Hindlimb muscle (tissue), 1 donor: ENCODE measurements at places on chromosomes 4 and X.
A peak's percentile ranks its signal among the peaks of the same experiment; 100 is the strongest.

DNA sequence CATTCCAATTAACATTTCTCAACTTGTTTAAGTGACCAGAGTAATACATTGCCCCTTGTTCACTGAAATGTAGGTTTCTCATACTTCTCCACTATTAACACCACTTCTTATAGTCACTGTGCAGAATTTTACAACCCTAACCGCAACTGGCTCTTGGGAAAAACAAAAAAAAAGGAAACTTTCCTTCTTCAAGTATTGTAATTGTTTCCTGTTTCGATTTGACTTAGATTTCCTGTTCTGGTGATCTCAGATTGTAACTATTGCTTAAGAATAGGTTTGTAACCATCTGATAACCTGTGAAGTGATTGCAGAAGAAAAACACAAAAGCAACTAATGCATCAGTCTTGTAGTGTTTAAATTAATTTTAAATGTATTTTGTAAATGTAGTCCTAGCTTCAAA is 594.7 kb upstream of the GALNT7 start:
- DNase-seq, result no peak

GRCh38 chr4:138308356-138308755 is 66.2 kb upstream of the SLC7A11 start:
- DNase-seq, result no peak

- no peak for DNase-seq
These were observed 134.4 kb downstream of the AFF1 start for GRCh38 chr4:87069037-87069742.

DNA sequence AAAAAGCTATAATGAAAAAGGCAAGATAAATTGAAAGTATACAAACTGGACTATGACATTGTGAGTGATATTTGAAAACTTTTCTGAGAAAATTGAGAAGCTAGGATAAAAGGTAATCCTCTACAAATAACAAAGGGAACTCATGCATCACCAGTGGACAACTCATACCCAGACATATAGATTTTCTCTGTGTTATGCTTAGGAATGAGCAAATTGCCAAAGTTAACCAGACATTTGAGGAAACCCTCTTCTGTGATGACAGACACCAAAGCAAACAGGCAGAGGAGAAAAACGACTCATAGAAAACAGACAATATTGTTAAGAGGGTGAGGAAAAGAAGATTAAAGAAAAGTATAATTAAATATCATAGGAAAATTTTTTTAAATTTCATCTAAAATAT is 186.5 kb downstream of the MAB21L2 start:
- no peak for DNase-seq

DNA sequence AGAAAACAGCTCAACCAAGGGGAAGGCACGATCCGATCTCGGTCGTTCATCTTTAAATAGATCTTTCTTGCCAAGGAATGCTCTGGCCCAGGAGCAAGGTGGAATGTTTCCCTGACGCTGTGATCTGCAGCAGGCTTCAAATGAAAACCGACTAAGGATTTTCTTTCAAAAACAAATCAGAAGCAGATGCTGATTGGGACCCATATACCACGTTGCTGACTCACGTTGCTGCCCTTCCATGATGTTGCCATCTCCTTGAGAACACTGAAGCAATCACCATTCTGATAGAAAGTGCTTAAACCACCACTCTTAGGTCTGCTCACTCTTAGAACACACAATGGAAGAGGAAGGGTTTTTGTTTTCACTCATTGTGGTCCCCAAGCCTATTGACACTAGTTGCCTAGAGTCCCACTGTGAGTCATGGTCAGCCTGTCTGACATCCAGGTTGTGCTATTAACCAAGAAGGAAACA is 26.1 kb downstream of the LAMTOR3 start:
- DNase-seq, result peak; percentile 17

- DNase-seq, result no peak
These were observed 155.0 kb downstream of the AMMECR1 start for GRCh38 chrX:110162867-110163266.

- no peak for DNase-seq
These were observed 54.4 kb upstream of the HS3ST1 start for GRCh38 chr4:11483046-11483445.

- peak; percentile 40 for DNase-seq
These were observed 9.6 kb upstream of the TMA16 start for GRCh38 chr4:163484906-163485305.

GRCh38 chr4:40858962-40859361 is 109.2 kb downstream of the NSUN7 start:
- DNase-seq, result no peak

DNA sequence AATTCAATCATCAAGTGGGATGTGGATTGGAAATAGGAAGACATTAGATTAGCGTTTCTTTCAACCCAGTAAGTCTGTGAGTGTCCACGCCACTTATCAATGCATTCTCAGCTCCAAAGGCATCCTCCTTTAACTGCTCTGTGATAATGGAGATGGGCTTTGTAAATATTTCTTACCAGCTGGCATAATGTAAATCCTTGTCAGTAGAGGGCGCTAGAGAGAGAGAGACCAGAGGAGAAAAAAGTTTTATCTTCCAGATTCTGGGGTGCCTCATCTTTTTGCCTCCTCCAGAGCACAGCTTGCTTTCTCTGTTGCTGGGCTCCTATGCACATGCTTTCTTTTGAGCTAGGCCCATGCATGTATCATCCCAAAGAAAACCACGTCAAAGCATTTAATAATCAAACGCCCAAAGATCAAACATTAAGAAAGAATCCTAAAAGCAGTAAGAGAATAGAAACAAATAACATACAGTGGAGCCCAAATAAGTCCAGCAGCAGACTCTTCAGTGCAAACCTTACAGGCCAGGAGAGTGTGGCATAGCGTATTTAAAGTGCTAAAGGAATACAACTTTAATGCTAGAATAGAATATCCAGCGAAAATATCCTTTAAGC is 9.6 kb upstream of the MTMR1 start:
- DNase-seq, result no peak

GRCh38 chr4:100826808-100827548 is 309.2 kb upstream of the EMCN start:
- DNase-seq, result no peak

DNA sequence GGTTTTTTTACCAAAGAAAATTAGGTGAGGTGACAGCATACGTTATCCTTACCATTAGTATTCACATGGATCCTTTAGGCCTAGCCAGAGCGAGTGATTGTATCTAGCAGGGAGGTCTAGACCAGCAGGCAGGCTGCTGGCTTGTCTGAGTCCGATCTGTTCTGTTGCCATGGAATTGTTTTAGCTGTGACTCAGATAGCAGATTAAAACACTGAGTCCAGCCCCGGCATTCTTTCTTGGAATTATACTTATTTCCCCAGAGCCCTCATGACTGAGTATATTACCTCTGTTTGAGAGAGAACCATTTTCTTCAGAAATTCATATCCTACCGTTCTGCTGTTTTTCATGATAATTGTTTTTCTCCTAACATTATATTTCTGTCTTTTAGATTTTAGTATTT is 37.4 kb downstream of the OCRL start:
- peak; percentile 43 for DNase-seq

GRCh38 chrX:150774798-150775568 is 81.8 kb downstream of the MTMR1 start:
- DNase-seq, result no peak

- no peak for DNase-seq
These were observed 82.2 kb downstream of the STIM2 start for GRCh38 chr4:26942871-26943270.

DNA sequence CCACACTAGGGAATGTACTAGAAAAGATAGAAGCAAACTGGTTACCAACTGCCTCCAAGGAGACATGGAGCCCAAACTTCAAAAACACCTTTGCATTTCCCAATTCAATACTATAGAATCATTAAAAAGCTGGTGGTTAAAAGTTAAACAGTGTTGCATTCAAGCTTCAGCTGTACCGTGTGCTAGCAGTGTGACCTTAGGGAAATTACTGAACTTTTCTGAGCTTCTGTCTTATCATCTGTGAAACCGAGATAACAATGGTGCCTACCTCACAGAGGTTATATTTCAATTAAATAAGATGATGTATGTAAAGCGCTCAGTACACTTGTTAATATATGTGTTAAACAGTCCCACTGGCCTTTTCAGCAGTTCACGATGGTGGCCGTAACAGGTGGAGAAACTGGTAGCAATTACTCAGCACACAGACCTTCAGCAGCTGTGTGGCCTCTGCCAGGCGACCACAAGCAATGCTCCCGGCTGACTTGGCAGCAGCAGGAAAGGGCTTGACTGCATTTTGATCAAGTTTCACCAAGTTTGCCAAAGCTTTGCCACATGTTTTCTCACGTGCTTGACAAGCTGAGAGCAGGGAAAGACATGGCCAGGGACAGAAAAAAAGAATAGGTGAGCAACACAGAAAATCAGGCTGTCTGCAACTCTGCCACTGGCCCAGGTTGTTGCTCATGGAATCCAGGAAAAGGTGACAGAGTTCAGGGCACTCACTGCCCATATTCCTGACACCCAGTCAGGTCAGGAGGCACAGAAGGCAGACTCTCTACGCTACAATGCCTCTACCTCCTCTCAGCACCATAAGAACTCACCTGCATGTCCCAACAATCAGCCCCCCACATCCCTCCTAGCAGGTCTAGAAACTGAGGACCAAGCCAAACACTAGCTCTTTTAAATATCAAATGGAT is 72.1 kb downstream of the PARM1 start:
- peak; percentile 34 for DNase-seq

DNA sequence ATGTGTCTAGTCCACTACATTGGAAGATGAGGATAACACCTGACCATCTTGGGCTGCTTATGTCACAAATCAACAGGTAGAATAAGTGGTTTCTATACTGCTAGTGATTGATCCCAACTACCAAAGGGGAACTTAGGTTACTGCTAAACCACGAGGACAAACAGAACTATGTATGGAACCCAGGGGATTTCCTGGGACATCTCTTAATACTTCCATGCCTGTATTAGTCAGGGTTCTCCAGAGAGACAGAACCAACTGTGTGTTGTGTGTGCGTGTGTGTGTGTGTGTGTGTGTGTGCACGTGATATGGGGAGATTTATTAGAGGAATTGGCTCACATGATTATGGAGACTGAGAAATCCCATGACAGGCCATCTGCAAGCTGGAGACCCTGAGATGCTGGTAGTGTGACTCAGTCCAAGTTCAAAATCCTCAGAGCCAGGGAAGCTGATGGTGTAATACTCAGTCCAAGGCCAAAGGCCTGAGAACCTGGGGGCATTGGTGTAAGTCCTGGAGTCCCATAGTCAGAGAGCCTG is 16.2 kb upstream of the AFF1 start:
- DNase-seq, result no peak

- no peak for DNase-seq
These were observed 219.7 kb upstream of the NDST3 start for GRCh38 chr4:117814277-117815246.

DNA sequence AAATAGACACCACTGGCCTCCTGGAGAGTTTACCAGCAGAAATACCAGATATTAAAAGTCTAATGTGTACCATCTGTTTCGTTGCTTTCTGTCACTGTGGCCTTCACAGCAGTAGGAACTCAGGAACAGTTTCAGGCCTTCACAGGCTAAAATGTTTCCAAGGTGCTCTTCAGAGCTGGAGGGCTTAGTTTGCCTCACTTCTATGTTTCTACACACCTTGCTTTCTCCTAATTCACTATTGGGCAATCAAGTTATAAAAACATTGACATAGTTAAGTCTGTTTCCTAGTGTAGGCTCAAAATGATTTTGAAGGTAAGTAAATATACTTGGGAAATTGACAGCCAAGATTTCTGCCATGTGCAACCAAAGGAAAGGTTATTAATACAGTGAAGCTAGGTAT is 258.6 kb downstream of the TEX13A start:
- no peak for DNase-seq

- no peak for DNase-seq
These were observed 29.4 kb downstream of the TBC1D19 start for GRCh38 chr4:26613237-26613636.

- DNase-seq, result no peak
These were observed 7.0 kb downstream of the HTRA3 start for GRCh38 chr4:8276358-8277240.

DNA sequence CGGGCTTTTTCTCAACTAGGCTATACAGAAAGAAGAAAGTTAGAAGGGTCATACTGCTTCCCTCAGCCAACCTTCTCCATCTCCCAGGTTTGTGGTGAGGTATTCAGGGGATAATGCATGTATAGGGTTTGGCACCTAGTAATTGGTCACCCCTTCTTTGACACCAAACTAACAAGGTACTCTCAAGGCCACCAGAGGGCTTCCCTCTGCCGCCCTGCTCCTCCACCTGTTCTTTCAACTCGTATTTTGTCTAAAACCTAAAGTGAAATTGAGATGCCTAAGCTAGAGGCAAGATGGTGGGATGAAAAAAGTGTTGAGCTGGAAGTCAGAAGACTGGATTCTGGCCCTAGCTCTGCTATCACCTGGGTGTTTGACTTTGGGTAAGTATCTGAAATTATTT is 22.0 kb downstream of the CT47C1 start:
- DNase-seq, result no peak

DNA sequence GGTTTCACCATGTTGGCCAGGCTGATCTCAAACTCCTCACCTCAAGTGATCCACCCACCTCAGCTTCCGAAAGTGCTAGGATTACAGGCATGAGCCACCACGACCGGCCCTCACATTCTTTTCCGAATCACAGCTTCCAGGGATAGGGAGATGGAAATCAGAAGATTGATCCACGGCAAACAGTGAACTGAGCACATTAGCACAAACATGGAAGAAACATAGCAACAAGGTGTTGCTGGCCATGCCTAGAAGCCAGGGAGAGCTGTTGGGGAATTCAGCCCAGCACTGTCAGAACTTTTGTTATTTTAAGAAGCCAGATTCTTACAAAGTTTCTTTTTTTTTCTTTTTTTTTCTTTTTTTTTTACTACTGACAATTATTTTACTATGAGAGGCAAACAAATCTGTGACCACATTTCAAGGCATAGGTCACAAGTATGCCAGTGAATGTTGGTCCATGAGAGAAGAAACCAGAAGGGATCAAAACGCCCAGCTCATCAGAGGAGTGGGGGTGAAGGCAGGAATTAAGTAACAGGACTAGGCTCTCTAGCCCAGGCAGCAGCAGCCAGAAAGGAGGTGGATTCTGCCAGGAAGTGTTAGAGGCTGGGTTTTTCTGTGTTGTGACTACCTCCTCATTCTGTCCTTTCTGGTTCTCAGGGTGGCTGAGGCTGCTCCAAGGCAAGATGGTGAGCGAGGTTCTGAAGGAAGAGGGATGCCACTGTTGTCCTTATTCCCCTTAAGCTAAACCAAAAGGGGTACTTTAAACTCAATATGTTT is 44.1 kb downstream of the TEC start:
- no peak for DNase-seq

DNA sequence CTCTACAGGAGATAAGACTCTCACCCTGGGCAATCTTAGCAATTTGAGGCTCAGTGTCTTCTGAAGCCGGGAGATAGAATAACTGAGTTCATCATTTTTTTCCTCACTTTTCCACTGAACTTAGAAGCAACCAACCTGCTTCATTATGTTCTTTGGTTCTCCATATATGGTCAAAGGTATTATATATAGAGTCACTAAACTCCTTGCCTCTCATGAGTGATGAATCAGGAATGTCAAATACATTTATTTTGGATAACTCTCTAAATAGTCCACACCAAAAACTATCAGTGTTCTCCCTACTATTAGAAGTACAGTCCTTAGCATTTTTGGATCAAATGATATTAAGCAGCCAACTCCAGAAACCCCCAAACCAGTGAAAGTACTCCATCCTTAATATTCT is 421.5 kb upstream of the EPHA5 start:
- DNase-seq, result no peak

DNA sequence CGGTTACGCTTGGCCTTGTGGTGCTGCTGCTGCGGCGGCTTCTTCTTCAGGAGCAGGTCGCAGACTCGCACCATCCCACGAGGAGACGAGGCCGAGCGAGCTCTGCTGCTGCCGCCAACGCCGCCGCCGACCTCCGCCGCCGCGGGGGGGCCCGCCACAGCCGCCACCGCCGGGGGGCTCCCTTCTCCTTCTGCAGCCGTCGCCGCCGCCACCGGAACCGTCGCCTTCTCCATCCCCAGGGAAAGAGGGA is 237 bp downstream of the ANKRD17 start:
- no peak for DNase-seq
